Activated CD4-positive, alpha-beta T cell treated with anti-CD3 and anti-CD28 coated beads, Interleukin-2, amount 50 U/mL, for 24 hours (primary cell): ENCODE measurements at places on chromosomes 6 and 20.

GRCh38 chr6:1838604-1839213 lies 229.0 kb downstream of the FOXC1 start:
- no peak for DNase-seq

DNA sequence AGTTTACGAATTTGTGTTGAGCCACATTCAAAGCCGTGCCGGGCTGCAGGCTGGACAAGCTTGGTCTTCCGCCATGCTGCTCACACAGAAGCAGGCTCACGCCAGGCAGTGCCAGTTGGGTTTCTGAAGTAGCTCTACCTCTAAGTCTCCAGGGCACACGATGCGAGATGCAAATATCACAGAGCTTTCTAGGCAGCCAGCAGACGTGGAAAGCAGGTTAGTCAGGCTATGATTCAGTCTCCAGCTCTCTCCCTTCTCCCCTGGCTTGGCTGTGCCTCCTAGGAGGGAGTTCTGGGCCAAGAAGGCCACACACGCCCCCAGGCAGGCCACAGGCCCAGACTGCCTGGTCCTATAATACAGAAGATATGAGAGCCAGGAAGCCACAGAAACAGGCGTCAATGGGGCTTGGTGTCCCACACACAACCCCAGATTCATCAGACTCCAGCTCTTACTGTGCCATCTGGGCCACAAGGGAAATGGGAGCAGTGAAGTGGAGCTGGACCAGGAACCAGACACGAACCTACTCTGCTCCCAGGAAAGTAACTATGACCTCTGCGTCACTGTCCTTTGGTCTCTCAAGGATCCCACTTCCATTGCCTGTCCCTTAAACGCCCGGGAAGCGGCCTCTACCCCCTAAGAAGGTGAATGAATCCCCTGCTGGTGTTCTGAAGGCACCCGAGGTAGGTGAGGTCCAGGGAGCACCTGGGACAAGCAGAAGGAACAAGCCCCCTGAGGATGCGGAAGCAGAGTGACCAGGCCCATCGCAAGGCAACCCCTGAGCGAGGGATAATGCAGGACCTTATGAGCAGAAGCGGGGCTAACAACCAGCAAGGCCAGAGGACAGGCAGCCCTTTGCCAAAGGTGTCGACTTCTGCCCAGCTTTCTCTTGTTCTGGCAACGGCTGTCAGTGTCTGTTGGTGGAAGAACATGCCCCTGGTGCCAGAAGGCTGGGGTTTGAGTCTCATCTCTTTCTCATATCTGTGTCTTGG lies 61.2 kb downstream of the GFOD1 start:
- DNase-seq: no peak

GRCh38 chr6:136510299-136510698 lies 39.9 kb downstream of the MAP7 start:
- no peak for DNase-seq

DNA sequence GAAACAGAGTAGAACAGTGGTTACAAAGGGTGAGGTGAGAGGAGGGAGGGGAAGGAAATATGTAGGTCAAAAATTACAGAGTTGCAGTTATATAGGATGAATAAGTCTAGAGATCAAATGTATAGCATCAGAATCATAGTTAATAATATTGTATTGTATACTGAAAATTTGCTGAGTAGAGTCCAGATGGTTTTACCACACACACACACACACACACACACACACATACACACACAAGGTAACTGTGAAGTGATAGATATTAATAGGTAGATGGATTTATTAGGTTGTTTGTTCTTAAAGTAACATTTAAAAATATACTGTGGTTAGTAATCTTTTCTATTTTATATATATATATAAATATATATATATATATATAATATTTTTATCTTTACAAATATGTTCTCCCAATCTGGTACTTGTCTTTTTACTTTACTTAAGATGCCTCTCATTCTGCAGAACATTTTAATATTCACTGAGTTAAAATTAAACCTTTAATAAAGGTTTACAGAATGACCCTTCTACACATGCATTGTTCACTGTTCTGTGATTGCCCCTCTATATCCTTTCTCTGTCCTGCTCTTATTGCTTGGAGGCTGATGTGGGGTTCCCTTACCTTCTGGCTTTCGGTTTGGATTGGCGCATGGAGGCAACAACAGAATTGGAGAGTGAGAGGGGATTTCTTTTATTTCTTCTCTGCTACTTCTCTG lies 408 bp downstream of the PTCHD4 start:
- DNase-seq: no peak

DNA sequence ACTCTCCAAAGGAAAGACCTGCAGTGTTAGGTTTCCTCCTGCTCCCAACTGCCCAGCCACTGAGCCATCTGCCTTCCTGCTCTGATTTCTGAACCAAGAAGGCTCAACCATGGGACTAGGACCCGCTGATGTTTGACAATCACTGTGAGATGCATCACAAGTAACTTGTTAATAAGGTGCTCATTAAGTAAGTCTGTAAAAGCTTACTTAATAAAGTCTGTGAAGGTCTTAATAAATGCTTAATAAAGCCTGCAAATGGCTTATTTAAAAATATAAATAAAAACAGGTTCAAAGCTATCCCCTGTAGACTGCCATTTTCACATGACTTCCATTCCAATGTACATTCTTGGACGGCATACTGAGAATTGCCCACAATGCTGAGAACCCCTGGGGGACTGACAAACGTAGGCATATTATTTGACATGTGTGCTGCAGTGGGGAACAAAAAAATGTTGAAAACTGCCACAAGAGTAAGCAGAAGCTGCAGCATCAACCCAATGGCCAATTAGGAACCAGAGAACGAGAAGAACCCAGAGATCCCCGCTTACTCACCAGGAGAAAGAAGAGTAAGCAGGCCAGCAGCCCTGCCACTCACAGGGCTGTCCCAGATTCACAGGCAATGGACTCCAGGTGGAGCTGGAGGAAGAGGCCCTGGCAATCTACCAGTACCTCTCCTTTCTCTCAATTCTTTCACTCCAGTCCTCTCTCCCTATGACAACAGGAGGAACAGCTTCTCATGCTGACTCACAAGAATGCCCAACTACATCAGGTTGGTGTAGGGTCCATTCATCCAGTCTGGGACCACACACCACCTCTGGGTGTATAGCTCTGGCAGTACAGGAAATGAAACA lies 19.5 kb downstream of the KIF13A start:
- DNase-seq: no peak

GRCh38 chr6:119661628-119662027 lies 312.1 kb upstream of the MAN1A1 start:
- DNase-seq: no peak

DNA sequence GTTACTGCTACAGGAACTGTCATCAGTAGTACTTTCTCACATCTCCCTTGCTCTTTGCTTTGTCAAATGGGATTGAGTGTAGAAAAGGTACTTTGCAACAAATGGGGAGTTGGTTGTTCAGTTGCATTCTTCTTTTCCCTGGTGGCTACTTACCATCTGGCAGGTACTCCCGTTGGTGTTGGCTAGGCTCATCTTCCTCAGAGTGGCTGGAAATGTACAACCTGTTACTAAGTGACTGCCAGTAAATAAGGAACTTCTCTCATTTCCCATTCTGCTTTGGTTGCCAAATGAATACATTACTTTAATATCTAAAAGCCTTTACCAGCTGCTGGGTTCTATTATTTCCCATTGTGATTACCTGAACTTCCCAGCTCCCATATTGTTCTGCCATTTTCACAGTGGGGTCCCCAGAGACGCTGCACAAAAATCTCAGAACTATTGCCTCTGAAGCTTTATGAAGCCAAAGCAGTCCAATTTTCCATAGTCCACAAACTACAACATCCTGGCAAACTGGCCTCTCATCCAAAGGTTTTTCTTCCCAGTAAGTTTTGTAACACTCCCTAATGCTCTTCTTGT lies 229.7 kb upstream of the HTR1E start:
- DNase-seq: no peak

- DNase-seq: no peak
Observed at GRCh38 chr6:56529594-56530191, 113.0 kb downstream of the DST start.
